ENCODE measurements at places on chromosomes 2 and 18.

- no peak for DNase-seq
Measured at GRCh38 chr2:120613742-120614571, 121.7 kb upstream of the GLI2 start.

DNA sequence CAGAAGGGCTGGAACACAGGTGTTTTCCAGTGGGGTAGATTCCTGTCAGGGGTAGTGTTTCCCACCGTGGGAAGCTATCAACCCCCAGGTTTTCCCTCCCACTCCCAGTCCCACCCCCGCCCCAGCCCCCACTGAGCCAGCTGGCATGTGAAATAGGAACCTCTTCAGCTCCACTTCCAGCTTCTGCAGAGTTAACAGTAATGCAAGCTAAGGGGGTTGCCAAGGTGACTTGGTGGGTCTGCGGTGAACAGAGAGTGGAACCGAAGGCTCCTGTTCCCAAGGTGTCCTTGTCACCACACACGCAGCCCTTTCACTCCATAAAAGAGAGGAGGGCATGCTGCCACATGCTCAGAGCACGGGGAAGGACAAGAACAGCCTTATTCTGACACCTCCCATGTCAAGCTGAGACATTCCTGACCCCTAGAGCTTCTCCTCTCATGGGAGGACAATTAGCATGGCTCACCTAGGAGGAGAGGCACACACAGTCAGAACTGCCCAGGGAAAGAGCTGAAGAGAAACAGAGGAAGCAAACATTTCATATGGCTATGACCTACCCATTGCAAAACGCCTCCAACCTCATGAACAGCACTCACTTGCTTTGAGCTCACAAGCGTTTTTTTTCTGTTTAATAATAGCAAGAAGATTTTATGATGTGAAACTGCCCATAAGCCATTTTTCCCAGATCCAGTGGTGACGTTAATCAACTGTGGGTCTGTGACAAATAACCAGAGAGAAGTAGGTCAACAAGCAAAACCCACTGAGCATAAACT lies 39.8 kb upstream of the TBC1D8 start:
- no peak for DNase-seq

GRCh38 chr18:76564655-76565237 lies 69.7 kb upstream of the ZNF516 start:
- no peak for DNase-seq

DNA sequence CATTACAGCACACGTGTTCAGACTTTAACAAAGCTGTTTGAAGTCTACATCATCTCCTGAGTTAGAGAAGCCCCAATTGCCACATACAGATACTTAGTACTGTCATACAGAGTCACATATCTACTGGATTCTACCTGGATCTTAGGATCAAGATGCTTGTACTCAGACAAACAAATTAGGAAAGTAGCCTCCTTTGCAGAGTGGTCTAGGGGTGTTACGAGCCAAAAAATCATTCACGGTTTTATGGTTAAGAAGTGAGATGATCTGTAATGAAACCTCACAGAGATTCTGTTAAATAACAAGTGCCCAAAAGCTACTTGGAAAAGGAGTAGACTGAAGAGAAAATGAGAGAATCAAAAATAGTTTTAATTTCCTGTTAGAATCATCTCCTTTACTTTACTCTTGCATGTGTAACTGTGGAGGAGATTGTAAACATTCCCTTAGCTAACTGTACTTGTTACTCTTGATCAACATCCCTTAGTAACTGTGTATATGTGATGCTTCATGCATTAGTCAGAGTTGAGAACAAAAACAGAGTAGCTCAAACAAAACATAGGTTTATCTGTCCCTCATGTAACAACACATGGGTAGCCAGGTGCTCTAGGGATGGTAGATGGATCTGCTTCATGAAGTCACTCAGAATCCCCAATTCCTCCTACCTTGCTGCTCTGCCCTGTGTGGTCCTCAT lies 16.4 kb upstream of the IL1RL1 start:
- no peak for DNase-seq

GRCh38 chr2:191246820-191247380 lies 1.7 kb downstream of the MYO1B start:
- DNase-seq = no peak

GRCh38 chr18:4208366-4208765 lies 246.7 kb downstream of the DLGAP1 start:
- DNase-seq = no peak

DNA sequence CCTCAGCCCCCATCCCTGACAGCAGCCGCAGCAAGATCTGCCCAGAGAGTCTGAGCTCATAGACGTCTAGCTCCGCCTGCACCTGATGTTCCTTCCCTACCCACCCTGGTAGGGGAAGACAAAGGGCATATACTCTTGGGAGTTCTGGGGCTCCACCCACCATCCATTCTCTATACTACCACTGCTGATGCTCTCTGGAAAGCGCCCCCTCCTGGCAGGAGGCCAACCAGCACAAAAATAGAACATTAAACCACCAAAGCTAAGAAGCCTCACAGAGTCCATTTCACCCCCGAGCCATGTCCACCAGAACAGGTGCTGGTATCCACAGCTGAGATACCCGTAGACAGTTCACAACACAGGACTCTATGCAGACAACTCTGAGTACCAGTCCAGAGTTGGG lies 662.6 kb upstream of the FAM98A start:
- no peak for DNase-seq

GRCh38 chr2:207048416-207048815 lies 109.1 kb downstream of the CPO start:
- no peak for DNase-seq

GRCh38 chr2:126784621-126785020 lies 114.1 kb upstream of the TEX51 start:
- DNase-seq = no peak

DNA sequence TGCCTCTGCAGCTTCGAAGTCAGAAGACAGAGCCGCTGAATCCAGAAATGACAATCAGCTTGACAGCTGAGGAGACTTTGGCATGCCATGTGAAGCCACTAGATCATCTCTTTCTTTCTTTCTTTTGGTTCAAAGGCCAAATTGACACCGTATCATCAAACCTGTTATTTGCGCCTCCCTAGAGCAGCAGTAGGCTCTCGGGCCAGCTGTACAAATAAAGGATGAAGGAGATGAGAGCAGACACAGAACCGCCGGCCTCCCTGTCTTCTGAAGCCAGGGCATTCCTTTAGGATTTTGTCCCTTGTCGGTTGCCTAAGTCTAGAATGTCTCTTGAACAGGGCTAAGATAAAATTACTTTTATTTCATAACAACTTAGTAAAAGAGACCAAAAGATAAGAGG lies 36.8 kb downstream of the COL4A4 start:
- DNase-seq = no peak

GRCh38 chr2:223005496-223005895 lies 46.5 kb upstream of the KCNE4 start:
- DNase-seq = no peak

DNA sequence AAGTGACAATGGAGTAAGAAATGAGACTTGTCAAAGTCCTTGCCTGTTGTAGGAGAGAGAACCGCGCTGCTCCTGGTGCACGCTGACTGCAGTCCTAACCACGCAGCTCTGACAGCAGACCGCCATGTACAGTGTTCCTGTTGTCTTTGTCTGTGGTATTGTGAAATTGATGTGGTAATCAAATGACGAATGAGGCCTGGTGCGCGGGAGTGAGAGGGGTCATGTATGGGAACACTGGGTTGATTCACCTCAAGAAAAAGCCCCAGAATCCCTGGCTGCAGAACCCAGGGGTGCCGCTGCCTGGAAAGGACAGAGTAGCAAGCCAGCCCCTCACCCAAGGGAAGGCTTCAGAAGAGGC lies 64.0 kb downstream of the INPP4A start:
- DNase-seq = peak; percentile 86

DNA sequence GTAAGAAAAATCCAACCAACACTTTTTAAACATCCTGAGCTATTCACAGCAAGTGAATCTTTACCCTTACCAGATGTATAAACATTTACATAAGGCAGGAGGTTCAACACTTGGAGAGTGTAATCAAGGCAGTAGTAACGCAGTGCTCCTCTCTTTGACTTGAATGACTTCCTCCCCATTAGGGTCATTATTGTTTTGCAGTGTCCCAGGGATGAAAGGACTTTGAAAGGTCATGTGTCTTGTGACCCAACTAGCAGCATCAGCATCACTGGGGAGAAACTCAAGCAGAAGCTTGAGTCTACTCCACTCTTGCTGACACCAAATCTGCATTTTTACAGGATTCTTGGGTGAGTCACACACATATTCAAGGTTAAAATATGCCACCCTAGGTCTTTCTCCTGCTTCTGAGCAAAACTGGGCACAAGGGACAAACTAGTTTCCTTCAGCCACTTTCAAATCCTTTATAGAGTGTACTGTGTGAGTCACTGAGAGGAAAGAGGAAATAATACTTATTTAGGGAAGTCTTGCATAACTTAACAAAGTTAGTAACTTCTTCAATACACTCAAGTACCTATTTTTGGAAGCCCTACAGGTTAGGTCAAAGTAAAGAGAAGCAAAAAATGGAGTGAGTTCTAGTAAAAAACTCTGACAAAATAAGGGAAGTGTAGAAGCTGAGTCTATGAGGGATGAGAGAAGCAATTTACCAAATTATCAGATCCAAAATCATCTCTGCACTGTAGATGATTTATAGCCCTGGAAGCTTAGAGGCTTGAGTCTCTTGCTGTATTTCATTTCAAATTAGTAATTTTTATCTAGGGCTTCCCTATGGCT lies 51.0 kb upstream of the EML4 start:
- DNase-seq = no peak

- DNase-seq = no peak
Measured at GRCh38 chr18:34942975-34943374, 98.2 kb upstream of the MAPRE2 start.

DNA sequence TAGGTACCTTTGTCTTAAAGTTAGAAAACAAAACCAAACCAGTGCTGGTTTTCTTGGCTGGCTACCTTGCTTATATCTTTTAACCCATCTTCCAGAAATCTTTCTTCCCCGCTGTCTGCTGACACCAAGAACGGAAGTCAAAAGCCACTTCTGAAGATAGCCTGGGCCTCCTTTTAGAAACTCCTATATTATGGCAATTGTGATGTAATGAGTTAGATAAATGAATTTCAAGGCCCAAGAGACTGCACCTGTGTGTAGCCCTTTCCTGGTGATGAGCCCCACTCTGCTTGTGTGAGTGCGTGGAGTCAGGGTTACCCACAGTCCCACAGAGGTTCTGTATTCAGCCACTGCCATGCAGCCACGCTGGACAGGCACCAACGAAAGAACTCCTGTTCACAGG lies 60.7 kb downstream of the ARMC9 start:
- DNase-seq = no peak

DNA sequence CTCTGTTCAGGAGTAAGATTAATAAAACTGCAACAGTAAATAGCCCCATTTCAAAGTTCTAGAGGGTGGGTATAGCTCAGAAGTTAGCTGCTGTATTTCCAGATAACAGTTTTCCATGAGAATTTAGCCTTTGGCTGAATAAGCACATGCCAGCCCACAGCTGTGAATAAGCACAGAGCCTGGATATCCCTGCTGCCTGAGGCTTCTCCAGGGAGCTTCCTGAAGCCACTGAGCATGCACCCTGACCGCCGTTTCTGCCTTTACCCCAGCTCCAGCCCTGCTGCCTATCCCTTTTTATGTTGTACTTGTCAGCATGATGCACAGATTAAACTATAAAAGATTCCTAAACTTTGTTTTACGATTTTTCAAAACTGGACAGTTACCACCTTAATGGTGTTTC lies 85.3 kb downstream of the FEZ2 start:
- no peak for DNase-seq

DNA sequence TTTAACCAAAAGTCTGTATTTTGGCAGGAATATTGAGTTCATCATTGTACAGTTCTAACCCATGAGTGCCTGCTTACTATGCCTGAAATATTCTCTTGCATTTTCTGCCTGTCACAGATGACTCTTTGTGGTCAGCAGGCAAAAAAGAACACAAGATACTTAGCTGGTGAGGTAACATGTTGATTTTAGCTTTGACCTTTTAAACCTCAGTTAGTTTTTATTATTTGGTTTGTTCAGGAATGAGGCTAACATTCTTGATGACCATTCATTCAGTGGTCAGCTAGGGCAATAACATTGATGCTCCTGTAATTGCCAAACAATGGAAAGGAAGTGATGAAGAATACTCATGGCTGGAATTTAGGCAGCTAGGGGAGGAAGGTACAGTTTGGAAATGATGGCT lies 491.2 kb downstream of the PIK3C3 start:
- no peak for DNase-seq

GRCh38 chr2:220767591-220768255 lies 804.4 kb downstream of the EPHA4 start:
- no peak for DNase-seq

DNA sequence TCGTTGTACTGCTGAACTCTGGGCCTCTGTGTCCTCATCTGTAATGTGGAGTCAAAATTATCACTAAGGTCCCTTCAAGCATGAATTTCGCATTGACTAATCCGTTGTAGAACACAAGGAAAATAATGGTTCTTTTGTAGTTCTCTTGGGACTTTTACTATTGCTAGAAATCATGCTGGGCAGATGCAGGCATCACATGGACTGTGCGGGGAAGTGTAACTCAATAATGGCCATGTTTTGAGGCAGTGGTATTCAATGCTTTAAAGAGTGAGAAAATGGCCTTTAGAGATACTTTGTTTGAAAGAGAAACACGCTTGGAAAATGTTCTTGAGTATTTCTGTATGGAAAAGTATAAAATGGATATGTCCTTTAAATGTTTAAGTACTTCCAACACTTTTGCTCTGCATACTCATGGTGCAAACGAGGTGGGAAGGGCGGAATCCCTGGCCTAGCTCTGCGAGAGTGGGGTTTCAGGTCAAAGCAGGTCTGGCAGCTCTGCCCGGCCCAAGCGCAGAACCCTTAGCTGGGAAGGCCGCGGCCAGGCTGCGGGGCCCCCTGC lies 117.3 kb upstream of the MSTN start:
- no peak for DNase-seq

- DNase-seq = no peak
Measured at GRCh38 chr2:179785902-179786301, 75.5 kb downstream of the ZNF385B start.

DNA sequence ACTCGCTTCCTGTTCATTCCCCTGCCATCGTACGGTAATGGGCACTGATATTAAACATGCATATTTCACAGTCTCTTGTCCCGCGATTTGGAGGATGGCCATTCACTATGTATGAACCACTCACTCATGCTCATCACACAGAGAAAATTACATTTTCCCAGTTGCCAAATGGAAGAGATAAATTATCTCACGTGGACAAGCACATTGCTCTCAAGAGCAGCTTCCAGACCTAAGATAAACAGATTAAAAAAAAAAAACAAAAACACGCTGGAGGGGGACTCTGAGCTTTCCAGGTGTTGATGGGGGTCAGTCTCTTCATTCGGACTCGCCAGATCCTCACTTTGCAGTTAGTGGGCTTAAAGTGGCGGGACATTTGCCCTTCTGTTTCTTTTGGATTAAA lies 1.7 kb upstream of the MAPK4 start:
- DNase-seq = no peak

DNA sequence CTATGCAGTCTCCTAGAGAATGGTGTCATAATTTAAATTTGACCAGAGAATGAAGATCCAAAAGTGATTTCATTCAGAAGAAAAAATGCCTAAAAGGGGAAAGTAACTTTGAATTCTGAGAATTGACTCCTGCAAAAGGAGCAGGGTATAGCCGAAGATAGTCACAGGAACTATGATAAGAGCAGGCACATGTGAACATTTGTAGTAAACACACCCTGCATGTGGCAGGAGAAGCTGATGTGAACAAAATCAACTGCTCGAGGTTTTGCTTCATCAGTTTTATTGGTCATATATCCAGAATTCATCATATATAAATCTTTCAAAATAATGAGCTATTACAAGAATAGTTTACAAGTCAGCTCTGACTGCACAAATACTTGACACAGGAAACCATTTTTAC lies 14.0 kb downstream of the MCFD2 start:
- DNase-seq = no peak

- DNase-seq = no peak
Measured at GRCh38 chr2:212052412-212053159, 486.0 kb downstream of the ERBB4 start.
